ENCODE measurements at places on chromosomes 7 and 10.
A peak's percentile ranks its signal among the peaks of the same experiment; 100 is the strongest.

- peak; percentile 92 for DNase-seq
Measured at GRCh38 chr7:140696024-140696679, 356 bp upstream of the NDUFB2 start.

DNA sequence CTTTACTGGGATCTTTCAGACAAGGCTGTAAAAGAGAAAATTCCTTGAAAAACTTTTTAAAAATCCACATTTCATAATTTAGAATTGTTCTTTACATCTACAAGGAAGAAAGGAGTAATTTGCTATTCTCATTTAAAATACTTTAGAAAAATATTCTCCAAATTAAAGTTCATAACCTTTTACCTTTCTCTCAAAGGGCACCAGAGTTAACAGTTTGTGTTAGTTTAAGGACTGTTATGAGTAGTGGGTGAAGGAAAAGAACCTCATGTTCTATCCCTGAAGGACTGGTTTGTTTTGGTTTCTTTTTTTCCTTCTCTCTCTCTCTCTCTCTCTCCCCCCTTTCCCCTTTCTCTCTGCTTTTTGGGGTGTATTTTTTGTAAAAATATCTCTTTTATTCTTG is 4.1 kb downstream of the AGMO start:
- no peak for DNase-seq

DNA sequence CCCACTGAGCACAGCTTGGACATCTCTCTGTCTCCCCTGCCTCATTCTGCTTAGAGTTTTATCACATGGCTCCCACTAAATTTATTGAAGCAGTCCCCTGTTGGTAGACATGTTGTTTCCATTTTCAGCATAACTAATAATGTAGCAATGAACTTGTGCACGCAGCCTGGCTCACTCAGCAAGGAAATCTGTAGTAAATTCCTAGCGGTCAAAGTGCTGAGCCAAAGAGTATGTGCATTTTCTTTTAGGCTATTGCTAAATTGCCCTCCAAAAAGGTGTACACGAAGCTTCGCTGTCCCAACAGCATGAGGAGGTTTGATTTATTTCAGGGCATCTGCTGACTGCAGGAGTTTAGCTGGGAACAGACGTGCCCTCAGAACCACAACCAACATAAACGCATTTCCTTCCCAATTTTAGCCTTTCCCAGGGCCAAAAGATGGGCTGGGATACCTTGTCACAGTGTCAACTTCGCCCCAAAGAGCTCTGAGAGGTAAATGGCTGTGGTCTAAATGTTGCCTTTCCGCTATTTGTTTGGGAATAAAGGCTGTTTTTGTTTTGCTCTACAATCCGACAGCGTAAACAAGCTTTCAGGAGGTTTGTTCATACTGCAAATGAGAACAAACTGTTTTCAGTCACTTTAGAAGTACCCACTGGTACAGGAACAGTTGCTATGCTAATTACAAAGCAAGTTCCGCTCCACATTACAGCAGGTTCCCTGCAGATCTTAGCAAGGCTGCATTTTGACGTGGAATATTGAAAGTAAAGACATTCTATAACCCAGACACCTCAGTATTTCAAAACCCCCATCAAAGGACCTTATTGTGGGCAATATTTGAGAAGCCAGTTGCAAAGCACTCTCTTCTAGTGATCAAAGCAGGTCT is 16.8 kb downstream of the VSIR start:
- DNase-seq = no peak

GRCh38 chr7:23105086-23105643 is 420 bp upstream of the KLHL7 start:
- DNase-seq = no peak

- no peak for DNase-seq
Measured at GRCh38 chr10:79415736-79416577, 29.5 kb downstream of the ZCCHC24 start.

DNA sequence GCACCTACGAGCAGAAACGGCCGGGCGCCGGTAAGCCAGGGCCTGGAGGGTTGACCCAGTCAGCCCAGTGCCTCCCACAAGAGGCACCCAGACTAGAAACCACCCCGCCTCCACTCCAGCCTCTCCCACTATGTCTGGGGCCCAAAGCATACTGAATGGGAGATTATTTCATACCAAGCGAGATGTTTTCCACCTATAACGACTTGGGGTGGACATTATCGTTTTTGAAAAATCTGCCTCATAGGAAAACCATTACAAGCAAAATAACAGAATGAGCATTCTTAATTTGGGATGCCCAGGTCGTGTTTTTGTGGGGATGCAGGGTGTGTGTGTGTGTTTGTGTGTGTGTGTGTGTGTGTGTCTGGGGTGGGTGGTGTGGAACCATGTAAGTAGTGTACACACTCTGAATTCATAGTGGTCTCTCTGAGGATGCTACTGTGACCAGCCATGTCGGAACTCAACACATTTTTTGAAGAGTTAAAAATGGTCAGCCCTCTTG is 1.6 kb downstream of the HOXA6 start:
- no peak for DNase-seq

GRCh38 chr7:123757095-123757494 is 8.3 kb upstream of the WASL start:
- DNase-seq = no peak

GRCh38 chr10:28470873-28471651 is 61.9 kb upstream of the WAC start:
- DNase-seq = no peak

GRCh38 chr7:94649450-94649849 is 6.5 kb downstream of the SGCE start:
- DNase-seq = no peak

- no peak for DNase-seq
Measured at GRCh38 chr10:10498781-10499180, 518.9 kb upstream of the CELF2 start.

- DNase-seq = no peak
Measured at GRCh38 chr10:71927776-71928592, 36.2 kb upstream of the CHST3 start.

- DNase-seq = no peak
Measured at GRCh38 chr7:67692425-67692824, 695.8 kb downstream of the TYW1 start.

DNA sequence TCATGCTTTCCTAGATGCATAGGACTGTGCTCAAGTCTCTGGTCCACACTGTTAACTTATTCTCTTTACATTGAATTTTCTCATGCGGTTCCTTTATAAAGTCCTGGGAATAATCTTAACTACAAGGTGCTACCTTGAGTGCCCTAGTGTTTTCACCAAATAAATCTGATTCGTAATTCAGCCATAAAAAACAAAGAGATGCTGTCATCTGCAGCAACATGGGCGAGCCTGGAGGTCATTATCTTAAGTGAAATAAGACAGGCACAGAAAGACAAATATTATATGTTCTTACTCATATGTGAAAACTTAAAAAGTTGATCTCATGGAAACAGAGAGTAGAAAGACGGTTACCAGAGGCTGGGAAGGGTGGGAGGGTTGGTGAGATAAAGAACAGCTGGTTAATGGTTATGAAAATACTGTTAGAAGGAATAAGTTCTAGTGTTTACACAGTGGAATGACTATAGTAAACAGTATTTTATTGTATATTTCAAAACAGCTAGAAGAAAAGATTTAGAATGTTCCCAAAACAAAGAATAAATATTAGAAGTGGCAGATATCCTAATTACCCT is 38.3 kb downstream of the NT5C3A start:
- DNase-seq = no peak

DNA sequence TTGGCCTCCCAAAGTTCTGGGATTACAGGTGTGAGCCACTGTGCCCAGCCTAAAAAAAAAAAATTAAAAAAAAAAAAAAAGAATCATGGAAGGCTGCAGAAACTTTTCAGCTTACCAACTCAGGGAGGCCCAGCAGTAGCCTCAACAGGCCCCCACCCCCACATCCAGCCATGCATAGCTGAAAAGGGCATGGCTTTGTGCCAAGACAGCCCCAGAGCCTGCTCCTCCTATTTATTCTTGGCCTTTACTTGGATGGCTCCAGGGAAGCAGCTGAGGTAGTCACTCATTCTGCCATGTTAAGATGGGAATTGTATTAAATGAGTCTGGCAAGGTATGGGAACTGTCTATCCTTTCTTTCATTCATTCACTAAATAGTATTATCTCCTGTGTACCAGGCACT is 13.7 kb upstream of the CNNM2 start:
- DNase-seq = no peak

GRCh38 chr10:97067716-97068391 is 117.9 kb downstream of the SLIT1 start:
- DNase-seq = no peak

DNA sequence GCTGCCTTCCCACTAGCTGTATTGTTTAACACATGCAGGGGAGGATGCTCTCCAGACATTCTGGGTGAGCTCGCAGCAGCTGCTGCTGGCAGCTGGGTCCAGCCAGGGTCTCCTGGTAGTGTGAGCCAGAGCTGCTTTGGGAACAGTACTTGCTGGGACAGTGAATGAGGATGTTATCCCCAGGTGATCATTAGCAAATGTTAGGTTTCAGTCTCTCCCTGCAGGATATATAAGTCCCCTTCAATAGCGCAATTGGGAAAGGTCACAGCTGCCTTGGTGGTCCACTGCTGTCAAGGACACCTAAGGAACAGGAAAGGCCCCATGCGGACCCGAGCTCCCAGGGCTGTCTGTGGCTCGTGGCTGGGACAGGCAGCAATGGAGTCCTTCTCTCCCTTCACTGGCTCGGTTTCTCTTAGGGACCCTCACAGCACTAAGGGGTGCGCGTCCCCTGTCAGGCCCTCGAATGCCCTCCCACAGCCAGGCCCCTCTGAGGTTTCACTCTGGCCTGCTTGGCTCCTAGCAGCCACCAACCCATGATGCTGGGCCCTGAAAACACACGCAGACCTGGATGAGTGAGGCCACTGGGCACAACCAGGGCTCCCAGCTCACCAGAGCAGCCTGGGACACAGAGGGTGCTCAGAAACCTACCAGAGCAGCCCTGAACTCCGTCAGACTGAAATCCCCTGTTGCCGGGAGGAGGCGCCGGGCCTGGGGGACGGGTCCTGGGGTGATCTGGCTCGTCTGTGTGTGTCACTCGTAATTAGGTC is 173.0 kb upstream of the LANCL2 start:
- no peak for DNase-seq

GRCh38 chr10:33365871-33366411 is 31.5 kb upstream of the NRP1 start:
- no peak for DNase-seq

DNA sequence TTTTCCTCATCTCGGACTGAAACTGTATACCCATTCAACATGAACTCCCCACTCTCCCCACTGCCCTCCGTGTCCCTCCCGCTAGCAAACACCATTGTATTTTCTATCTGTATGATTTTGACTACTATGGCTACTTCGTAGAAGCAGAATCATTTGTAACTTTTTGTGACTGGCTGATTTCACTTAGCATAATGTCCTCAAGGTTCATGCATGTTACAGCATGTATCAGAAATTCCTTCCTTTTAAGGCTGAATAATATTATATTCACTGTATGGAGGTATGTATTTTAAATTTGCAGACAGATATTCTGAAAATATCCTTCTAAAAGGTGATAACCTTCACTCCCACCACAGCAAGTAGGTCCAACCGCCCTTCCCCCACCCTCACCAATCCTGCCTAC is 42.9 kb upstream of the MMD2 start:
- DNase-seq = no peak

- no peak for DNase-seq
Measured at GRCh38 chr10:66162560-66163143, 763.2 kb upstream of the LRRTM3 start.

DNA sequence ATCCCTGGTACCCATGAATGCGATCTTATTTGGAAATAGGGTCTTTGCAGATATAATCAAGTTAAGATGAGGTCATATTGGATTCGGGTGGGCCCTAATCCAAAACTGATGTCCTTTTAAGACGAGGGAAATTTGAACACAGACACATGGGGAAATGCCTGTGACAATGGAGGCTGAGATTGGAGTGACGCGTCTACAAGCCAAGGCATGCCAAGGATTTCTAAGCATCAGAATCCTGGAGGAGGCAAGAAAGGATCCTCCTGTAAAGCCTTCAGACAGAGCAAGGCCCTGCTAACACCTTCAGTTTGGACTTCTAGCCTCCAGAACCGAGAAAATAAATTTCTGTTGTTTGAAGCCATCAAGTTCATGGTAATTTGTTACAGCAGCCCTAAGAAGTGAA is 18.5 kb downstream of the PARP12 start:
- DNase-seq = no peak

GRCh38 chr10:34008656-34009055 is 674.2 kb upstream of the NRP1 start:
- no peak for DNase-seq

DNA sequence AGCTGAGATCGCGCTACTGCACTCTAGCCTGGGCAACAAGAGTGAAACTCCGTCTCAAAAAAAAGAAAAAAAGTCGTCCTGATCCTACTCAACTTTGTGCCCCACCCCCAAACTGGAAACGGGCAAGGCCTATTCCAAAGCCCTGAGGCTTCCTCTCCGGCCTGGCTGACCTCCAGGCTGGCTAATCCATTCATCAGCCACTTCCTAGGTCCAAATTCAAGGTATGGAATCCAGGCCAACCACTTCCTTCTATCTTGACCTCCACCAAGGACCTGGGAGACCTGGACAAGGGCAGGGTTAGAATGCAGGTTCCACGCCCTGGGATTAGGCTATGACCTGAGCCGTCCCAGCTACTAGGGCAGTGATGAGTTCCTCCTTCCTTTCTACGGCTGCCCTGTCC is 20.4 kb upstream of the EIF4H start:
- no peak for DNase-seq

DNA sequence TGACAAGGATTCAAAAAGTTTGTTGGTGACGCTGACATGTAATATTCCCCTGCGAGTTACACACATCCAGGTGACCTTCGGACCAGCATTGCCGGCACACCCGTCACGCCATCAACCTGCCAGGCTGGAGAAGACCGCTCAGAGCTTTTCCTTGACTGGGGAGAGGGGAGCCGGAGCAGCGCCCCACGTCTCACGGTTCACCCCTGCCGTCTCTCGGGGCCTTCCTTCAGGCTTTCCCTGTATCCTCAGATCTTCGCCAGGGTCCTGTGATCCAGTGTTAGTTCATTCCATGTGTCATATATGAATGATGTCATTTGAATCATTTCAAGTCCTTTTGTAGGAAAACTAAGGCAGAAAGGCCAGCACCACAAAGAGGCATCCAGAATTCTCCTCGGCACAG is 127.8 kb downstream of the MGMT start:
- no peak for DNase-seq

- DNase-seq = no peak
Measured at GRCh38 chr7:83691095-83691494, 42.2 kb upstream of the SEMA3E start.

DNA sequence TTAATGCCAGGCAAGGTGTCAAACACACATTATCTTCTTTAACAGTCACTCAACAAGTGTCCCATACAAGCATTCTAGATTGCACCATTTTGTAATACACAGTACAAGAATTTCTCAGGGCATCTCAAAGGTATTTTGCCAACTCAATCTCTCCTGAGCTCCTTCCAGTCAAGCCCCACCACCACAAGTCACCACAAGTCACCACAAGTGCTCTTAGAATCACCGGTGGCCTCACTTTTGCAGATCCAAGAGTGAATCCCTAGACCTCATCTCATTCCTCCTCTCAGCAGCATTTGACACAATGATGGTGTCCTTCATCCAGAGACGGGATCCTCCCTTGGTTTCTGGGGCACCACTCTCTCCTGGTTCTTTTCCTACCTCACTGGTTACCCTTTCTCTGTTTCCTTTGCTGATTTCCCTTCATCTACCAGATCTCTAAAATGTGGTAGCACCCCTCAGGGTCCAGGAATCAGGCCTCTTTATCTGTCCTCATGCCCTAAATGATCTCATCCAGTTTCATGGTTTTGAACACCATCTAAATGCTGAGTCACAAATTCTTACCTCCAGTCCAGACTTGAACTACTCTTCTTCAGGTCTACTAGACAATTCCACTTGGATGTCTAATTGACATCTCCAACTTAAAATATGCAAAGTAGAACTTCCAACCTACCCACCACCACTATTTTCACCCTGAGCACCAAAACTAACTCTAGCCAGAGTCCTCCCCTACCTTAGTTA is 26.9 kb downstream of the VPS41 start:
- DNase-seq = no peak
